ENCODE measurements at places on chromosomes 2 and 18. TPM values are rescaled to one million over a fixed set of nuclear protein-coding genes. Genes with fewer than 3 reads are reported as not detected.

GRCh38 chr2:20196657-20197161 lies 28.2 kb downstream of the SDC1 start:
- no peak for DNase-seq
- no peaks in the 10 kb centered on the region for H3K4me1 ChIP-seq
- no peak overlapping the region for H3K4me3 ChIP-seq
- H3K27ac ChIP-seq = no peak overlapping the region
- H3K27me3 ChIP-seq = no peaks in the 10 kb centered on the region
- H3K36me3 ChIP-seq = no peaks in the 10 kb centered on the region

- no peak for DNase-seq
- H3K4me3 ChIP-seq = no peak within 1 kb of the TSS
- no peaks in the 10 kb centered on the region for H3K36me3 ChIP-seq
These were observed at the start of gene TMEM178A for GRCh38 chr2:39665811-39666490. Gene TMEM178A, plus strand, starts transcription at chr2:39665917. Its CDS starts 58 bp downstream, at chr2:39665975.

DNA sequence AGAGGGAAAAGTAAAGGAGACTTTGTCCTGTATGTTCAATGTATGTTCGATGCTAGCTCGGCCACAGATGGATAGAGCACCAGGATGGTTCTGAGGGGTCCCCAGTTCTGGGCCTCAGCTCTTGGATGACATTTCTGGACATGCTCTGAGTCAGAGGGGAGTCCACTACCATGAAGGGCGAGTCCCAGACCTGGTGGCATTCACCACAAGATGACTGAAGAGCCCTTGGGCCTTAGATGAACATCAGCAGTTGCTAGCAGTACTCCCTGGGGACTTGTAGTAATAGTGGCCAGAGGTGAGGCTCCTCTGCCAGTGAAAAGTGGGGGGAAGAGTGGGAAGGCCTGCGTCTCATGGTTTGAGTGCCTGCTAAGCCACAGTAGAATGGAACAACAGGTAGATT lies 109.5 kb downstream of the GRB14 start:
- no peaks in the 10 kb centered on the region for H3K36me3 ChIP-seq
- H3K4me3 ChIP-seq = no peak overlapping the region
- no peaks in the 10 kb centered on the region for H3K27me3 ChIP-seq
- DNase-seq = no peak

DNA sequence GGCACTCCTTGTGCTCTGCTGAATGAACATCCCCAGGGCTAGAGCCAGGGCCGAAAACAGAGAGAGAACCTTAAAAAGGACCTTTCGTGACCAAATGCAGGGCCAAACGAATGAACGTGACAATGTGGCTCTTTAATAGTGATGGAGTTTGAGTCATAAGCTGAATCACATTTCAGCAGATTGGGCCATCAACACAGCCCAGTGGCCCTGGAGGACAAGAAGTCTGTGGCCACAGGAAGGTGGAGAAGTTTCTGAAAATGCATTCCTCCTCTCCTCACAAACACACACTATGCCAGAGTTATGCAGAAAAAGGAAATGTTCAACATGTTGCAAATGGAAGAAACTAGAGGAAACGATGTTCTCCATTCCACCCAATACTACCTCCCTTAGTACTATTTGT lies 415.8 kb downstream of the HRH4 start:
- no peaks in the 10 kb centered on the region for H3K27me3 ChIP-seq
- H3K4me1 ChIP-seq = no peaks in the 10 kb centered on the region
- H3K4me3 ChIP-seq = no peak overlapping the region
- no peak for DNase-seq
- H3K27ac ChIP-seq = no peak overlapping the region

DNA sequence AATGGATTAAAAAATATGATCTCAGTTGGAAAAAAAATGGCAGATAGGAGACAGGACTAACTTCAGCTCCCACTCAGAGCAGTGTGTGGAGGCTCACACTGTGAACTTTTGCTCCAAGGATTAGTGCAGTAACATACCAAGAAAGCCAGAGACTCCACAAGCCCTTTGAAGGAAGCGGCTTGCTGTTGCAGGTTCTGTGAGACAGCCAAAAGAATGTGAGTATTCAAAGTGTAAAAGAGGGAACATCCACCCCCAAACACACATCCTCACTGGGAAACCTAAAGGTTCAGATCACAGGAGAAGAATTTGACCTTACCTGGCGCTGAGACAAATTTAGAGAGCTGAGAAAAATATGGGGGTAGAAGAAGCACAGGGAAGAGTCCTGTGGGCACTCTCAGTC lies 77.5 kb downstream of the FAM171B start:
- H3K27me3 ChIP-seq = no peaks in the 10 kb centered on the region
- H3K36me3 ChIP-seq = no peaks in the 10 kb centered on the region
- H3K27ac ChIP-seq = no peak overlapping the region
- no peak overlapping the region for H3K4me3 ChIP-seq
- H3K4me1 ChIP-seq = no peaks in the 10 kb centered on the region
- no peak for DNase-seq

DNA sequence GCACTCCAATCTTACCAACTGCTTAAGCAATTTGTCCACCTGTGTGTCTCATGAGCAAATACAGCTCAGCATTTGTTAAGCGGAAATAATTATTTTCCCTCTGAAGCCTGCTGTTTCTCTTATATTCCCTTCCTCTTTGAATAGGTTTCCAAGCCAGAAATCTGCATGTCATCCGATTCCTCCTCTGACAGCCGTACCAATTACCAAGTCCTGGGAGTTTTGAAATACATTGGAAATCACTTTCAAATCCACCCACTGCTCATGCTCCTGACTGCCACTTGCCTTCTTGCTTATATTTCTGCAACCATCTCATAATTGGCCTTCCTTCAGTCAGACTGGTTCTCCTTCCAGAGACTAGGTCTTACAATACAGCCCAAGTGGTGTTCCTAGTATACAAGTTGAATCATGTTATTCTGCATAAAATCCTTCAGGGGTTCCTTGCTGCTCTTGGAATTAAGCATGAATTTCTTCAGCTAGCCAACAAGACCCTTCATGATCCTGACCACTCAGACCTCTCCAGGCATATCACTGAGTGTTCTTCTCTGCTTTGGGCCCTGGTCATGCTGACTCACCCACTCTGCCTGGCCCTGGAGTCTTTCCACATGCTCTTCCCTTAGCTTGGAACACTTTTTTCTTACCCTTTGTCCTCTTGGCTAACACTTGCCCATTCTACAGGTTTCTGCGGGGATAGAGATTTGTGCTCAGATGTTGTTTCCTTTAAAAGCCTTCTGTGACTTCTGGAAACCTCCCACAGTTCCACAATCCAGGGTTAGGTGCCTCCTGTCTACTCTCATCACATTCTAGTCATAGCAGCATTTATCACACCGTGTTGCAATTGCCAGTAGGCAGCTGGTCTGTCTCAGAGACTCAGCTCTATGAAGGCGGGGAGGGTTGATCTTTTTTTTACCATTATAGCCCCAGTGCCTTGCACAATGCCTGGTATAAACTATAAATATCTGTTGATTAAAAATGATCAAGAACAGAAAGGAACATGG lies 157.6 kb downstream of the ARL6IP6 start:
- DNase-seq = no peak
- no peaks in the 10 kb centered on the region for H3K27me3 ChIP-seq
- no peak overlapping the region for H3K27ac ChIP-seq
- no peaks in the 10 kb centered on the region for H3K36me3 ChIP-seq
- no peak overlapping the region for H3K4me3 ChIP-seq

GRCh38 chr2:58098254-58099095 lies 51.9 kb downstream of the VRK2 start:
- no peaks in the 10 kb centered on the region for H3K27me3 ChIP-seq
- H3K4me1 ChIP-seq = no peaks in the 10 kb centered on the region
- H3K27ac ChIP-seq = no peak overlapping the region
- H3K36me3 ChIP-seq = no peaks in the 10 kb centered on the region
- H3K4me3 ChIP-seq = no peak overlapping the region
- DNase-seq = no peak

GRCh38 chr18:2987876-2988790 lies 24.8 kb downstream of the LPIN2 start:
- no peaks in the 10 kb centered on the region for H3K36me3 ChIP-seq
- no peak overlapping the region for H3K4me3 ChIP-seq
- H3K4me1 ChIP-seq = peaks cover 6% of the 10 kb centered on the region
- DNase-seq = no peak
- H3K27ac ChIP-seq = no peak overlapping the region
- no peaks in the 10 kb centered on the region for H3K27me3 ChIP-seq

DNA sequence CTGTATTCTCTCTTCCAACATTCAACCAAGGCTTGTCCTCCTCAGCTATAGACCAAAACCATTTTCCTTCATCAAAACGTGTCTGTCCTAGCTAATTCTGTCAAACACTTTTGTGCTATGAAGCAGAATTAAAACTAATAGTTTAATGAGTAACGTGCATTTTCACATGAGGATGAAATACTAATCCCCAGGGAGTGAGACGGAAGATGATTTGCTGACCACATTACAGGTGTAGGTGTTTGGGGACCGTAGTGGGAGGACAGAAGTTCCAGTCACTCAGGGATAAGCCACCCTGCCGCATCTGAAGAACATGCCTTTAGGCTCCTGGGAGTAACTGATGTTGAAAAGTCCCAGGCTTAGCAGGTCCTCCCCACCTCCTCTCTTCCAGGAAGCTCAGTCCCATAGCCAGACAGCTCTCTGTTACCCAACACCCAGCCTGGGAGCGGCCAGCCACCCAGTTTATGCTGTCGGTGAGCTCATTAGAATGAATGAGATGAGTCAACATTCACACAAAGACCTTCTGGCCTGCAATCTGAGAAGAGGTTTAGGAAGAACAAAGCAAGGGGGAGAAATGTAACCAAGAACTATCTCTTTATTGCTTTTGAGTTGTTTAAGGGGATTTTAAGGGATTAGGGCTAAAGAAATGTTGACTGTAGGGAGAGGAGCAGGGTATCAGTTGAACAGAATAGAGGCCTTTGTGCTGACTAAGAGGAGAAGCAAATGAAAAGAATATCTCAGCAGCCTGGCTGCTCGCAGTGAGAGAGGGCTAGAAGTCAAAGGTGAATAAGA lies 122.5 kb downstream of the FOXI3 start:
- no peaks in the 10 kb centered on the region for H3K36me3 ChIP-seq
- no peak for DNase-seq
- H3K27me3 ChIP-seq = no peaks in the 10 kb centered on the region
- H3K4me3 ChIP-seq = no peak overlapping the region

DNA sequence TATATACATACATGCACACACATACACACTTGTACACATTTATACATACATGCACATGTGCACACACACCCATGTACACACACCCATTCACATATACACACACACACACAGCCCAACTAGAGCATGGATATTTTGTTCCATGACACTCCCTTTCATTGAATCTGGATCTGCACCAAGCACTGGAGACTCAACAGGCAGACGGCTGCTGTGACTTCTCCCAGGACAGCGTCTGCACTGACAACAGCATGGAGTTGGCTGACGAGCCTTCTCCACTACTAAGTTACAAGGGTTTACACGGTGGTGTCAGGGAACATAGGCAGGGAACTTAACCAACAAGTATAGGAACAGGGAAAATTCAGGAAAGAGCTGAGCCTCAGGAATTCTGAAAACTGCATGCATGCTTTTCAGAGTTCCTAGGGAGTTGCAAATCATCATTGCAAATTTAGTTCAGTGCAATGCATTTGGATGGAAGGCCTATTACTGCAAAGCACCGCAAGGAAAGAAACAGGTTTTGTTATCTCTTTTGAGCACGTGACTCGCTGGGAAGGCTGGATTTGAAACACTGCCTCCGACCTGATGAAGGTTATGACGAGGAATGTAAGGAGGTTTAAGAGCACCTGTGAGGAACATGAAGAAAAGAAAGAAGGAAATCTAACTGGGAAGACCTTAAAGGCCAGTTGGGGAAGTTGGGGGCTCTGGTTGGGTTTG lies 35.9 kb downstream of the TMEM18 start:
- no peak overlapping the region for H3K4me3 ChIP-seq
- no peaks in the 10 kb centered on the region for H3K36me3 ChIP-seq
- no peak for DNase-seq
- peaks cover 7% of the 10 kb centered on the region for H3K4me1 ChIP-seq

DNA sequence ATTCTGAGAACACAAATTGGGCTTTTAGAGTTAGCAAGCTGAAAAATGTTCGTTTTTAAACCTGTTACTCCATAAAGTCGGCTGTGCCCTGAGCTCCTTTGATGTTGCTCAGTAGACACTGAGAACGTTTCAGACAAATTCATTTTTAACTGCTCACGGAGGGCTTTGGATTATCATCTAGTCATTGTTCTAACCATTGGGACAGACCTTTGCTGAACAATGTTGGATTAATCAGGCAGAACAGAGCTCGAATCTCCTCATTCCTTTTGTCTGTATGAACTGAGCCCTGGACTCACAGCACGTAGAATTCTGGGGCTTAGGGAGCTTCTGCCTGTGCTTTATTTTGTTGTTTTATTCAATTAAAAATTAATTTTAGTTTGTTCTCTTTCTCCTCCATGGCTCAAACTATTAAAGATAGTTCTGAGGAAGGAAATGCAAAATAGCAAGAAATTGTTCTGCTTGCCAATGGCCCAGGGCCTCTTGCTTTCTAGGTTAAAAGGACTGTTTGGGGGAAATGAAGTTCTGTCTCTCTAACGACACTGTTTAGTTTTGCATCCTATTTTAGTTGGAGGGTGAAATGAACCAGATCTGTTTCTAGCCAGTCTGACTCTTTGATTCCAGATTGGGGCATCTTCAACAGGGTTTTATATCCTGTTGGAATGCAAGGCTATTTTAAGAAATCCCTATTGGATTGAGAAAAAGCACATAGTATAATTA lies 114.7 kb upstream of the CXCR4 start:
- no peak overlapping the region for H3K27ac ChIP-seq
- no peak overlapping the region for H3K4me3 ChIP-seq
- H3K27me3 ChIP-seq = no peaks in the 10 kb centered on the region
- DNase-seq = no peak
- no peaks in the 10 kb centered on the region for H3K4me1 ChIP-seq

The CRACDL gene
- total RNA-seq = 0.40 TPM

The C2orf80 gene
- not detected for total RNA-seq

The POLE4 gene
- total RNA-seq = 35.3 TPM
